ENCODE measurements at places on chromosomes 5 and 9.

- no peak for DNase-seq
These were observed 72.6 kb upstream of the EQTN start for GRCh38 chr9:27369591-27369990.

DNA sequence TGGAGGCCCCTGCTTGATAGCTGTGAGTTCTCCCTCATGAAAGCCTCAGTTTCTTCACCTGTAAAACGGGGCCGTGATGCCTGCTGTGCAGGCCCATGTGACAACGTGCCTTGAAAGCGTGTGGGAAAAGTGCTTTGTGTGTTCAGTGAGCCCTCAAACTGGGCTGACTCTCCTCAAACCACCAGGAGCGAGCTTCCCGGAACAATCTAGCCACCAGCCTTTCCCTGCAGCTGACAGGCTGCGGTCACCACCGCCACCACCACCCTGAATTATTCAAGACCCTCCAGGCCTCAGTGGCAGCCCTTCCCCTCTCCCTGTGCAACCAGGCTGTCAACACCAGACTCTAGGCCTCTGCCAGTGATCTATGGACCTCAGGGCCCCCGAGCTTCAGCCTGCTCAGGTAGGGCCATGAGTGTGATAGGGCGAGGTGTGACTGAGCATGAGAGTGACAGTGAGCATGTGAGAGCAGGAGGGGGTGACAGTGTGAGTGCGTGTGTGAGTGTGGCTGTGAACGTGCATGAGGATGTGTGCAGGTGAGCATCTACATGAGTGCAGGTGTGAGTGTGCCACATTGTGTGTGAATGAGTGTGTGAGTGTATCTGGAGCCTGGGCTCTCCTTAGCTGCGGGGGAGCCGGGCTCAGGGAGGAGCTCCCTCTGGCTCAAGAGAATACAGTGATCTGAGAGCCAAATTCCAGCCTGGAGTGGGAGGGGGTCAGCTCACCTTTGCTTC lies 53.3 kb upstream of the PSD2 start:
- no peak for DNase-seq

DNA sequence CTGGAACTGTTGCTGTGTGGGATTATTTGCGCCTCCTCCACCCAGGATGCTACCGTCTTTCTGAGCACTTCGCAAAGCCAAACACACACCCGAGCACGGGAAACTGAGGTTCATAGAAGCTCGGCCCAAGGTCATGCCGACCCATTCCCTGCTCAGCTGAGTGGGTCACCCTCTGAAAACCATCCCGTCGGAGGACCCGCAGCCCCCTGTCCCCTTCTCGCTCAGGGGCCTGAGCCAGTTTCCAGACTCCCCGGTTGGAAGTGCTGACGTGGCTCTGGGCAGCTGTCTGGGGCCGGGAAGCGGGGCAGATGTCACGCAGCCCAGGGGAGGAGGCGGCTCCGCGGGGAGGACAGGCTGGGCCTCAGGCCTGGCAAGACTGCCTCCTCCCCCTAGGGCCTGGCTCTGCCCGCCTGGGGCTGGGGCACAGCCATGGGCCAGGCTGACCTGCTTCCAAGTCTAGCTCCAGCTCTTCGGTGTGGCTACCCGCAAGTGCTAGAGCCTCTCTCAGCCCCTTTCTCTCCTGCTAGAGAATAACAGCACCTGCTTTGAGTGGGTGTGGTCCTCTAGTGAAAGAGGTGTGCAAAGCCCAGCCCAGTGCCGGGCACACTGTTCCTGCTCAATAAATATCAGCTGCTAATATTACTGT lies 9.9 kb upstream of the CXXC5 start:
- DNase-seq, result peak; percentile 66

- peak; percentile 7 for DNase-seq
These were observed 52.4 kb upstream of the SHISAL2B start for GRCh38 chr5:64637837-64638443.

DNA sequence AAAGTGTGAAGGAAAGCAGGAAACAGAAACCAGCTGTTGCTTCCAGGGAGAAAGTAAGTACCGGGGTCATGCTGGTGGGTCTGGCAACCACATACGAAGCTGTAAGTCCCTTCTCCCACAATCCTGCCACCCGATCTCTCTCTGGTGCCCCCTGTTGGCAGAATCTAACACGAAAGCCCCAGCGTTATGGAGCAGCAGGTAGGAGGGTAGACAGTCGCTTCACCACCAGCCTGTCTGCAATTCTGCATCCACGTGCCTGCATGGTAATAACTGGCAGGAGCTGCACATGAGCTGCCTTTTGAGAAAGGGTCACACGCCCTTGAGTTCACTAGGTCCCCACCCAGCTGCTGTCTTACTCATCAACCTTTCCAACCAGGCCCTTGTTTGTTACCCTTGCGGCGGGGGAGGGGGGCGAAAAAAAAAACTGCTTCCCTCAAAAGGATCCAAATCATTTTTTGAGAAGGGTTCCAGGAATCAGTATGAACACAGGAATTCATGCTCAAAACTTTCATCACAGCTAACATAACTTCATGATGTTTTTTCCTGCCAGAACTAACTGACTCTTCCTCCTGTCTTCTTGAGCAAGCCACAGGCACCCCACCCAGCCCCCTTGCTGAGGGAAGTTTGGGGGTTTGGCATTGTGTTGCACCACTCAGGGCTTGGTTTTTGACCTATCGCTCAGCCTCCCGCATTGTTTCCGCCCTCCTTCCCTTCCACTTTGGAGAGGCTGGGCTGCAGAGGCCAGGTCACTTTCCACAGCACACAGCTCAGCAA lies 19.6 kb upstream of the TMEM252 start:
- DNase-seq, result peak; percentile 22

DNA sequence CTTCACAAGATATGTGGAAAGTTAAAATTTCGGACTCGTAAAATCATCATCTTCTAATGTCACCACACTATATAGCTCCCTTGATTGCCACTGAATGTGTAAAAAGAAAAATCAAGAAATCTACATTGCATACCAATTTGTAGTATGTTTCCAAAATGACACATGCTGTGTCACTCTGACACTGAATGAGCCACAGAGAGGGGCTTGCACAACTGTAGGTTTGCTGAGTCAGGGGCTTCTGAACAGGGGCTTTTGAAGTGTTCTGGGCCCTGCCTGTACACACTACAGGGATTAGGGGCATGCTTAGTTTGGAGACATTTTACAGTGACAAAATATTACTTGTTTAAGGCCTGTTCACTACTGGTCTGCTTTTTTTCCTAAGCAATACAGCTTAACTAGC lies 234.4 kb upstream of the GRAMD2B start:
- DNase-seq, result no peak

DNA sequence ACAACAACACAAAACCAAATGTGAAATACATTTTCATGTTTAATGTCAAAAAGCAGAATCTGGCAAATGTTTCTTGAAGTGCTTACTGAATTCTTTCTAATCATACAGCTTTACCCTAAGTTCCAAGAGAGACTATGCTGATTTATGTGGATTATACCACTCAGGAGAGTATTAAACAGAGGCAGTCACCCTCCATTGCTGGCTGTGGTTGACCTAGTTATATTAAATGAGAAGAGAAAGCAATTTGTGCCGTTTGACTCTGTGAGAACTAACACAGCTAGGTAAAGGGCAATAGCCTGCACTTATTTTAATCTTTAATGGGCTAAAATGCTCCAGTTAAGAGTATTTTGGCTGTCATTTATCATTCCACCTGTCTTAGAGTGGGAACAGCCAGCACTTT lies 62.6 kb downstream of the ELL2 start:
- DNase-seq, result no peak

DNA sequence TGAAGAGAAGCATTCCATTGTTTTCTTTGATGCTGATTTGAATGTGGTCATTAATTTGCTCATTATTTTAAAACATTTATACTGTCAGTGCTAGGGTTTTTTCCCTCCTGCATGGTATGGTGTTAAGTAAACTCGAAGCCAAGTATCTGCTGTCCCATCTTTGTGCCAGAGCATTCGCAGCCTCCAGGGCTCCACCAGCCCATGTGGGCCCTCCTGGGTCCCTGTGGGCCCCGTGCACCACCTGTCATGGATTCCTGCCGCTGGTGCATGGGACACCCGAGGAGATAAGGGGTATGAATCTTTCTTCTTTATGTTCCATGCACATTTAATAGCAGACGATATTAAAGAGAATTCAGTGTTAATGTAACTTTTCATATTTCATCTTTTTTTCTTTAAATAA lies 95.1 kb downstream of the TRIO start:
- DNase-seq, result no peak

DNA sequence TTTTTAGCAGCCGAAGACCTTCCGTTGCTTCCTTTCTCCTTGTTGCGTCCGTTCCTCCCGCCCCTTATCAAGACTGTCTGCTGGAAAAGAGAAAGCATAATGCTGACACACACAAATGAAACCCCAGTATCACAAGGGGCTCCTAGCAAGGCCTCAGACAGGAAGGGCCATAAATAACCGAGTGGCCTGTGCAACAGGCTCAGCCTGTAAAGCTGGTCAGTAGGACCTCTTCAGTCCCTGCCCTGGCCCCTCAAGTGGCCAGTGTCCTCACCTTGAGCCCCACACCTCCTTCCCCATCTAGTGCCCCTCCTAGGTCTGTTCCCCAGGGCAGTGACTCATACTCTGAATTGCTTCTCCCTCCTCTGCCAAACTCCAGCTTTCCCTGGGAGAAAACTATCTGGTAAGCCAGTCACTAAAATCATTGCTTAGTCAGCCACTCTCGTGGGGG lies 174.6 kb upstream of the IL12B start:
- peak; percentile 81 for DNase-seq

GRCh38 chr5:35543408-35543807 lies 74.3 kb upstream of the SPEF2 start:
- DNase-seq, result no peak

- no peak for DNase-seq
These were observed 22.8 kb downstream of the RNF44 start for GRCh38 chr5:176514244-176514950.

- DNase-seq, result peak; percentile 68
These were observed 475 bp upstream of the GOLM1 start for GRCh38 chr9:86099701-86100364.

DNA sequence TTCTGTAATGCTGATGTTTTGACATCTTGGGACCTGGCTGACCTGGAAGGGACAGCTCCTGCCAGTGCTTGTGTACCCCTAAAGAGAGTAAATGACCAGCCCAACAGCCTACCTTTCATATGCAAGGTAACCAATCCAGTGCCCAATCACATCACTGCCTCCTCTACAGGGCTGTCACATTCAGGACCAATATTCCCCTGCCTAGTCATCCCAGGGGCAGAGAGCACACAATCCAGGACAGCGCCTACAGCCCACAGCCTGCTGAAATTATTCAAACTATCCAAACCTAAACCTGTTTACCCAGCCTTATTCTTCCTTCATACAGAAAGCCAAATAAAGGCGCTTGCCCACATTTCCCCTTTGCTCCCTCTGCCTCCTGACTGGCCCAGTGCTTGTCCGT lies 284.1 kb downstream of the CTNND2 start:
- no peak for DNase-seq

GRCh38 chr9:95778957-95779356 lies 96.5 kb upstream of the ERCC6L2 start:
- DNase-seq, result peak; percentile 92

DNA sequence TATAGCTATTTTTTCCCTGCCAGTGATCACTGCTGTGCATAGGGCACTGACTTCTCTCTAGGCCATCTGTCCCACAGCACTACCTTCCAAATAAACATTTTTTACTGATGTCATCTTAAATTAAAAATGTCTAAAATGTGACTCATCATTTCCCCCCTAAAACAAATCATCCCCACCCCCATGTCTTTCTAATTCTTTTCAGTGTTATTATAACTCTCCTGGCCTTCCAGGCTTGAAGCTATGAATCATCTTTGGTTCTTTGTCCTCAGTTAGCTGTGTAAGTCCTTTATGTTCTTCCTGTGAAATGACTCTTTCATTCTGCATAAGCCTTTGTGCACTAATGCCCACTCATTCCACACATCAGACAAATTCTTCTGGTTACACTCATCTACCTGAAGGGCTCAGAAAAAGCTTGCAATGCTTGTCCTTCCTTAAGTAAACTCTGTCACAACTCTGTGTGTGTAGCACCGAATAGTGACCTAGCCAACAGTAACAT lies 78.1 kb downstream of the CFAP95 start:
- peak; percentile 86 for DNase-seq

DNA sequence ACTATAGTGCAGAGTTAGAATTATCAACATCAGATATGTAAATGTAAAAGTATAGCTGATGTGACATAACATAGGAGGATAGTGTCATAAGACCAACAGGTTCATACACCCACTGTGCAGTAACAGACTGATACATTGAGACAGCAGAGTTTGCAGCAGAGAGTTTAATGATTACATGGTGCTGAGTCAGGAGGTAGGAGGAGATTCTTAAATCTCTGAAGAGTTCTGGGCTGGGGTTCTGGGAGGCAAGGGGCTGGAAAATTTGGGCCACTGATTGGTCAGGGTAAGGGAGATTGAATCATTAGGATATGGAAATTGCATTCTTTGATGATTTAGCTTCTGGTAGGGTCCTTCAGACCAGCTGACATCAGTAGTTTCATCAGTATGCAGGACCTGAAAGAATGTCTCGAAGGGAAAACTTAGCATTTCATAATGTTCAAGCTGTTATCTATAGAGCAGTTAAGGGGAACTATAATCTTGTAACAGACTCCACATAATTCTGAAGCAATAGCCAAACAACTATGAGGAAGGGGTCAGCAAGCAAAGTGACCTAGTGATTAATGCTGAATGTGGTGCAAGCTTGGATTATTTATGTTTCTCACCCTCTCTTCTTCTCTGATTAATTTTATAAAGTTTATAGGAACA lies 35.6 kb downstream of the CCL28 start:
- peak; percentile 27 for DNase-seq

DNA sequence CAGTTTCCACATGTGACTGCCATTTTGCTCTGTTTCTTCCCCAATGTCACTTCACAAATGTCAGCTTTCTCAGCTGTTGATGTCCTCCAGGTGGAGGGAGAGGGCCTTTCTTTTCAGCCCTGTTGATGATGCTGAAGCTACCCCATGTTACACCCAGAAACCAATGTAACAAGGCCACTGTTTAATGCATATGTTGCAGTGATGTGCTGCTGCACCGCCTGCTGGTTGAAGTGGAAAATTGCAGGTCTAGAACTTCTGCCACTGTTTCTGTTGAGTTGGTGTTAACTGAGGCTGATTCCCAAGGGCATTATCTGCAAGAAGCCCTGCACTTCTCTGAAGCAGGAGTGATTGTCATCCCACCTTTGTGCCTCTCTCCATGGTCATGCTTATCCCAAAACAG lies 428.4 kb downstream of the KDM4C start:
- peak; percentile 53 for DNase-seq

DNA sequence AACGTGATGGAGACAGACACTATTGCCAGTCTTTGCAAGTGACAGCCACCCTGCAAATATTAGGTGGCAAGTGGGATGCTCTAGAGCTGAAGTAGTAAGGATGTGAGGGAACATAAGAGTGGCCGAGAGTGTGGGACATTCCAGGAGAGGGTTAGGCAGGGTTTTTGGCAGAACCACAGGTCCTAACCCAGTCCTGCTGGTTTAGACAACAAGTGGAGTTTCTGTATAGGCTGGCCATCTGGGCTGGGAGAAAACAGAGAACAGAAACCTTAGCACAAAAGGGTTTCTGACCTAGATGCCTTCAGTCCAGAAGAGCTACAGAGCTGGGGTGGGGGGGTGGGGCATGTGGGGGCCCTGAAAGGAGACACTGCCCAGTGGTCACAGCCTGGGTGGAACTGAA lies 107.4 kb downstream of the TMEM174 start:
- DNase-seq, result no peak
